ENCODE measurements at places on chromosomes 13 and 19.

GRCh38 chr13:57629821-57630235 is 1.7 kb upstream of the PCDH17 start:
- peak; percentile 87 for DNase-seq

GRCh38 chr13:43516401-43516833 is 270.4 kb downstream of the ENOX1 start:
- no peak for DNase-seq

- DNase-seq: no peak
Observed at GRCh38 chr19:20453425-20453935, 112.1 kb downstream of the ZNF737 start.

DNA sequence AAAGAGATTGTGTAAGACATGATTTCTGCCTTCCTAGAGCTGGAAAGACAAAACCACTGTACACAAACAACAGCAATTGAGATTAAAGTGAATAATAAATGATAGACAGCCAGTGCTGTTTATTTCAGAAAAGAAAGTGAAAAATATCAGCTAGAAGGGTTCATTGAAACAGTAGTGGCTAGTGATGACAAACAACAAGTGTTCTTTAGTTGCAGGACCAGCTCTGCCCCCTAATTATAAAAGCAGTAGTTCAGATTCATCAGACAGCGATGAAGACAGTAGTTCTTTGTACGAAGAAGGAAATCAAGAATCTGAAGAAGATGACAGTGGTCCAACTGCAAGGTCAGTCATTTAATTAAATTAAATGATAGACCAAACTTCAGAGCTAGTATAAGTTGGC is 14.8 kb downstream of the GPALPP1 start:
- DNase-seq: no peak

- no peak for DNase-seq
Observed at GRCh38 chr19:39446365-39447084, 1.1 kb downstream of the SUPT5H start.

GRCh38 chr19:47357788-47358680 is 8.9 kb downstream of the DHX34 start:
- DNase-seq: peak; percentile 53

- DNase-seq: no peak
Observed at GRCh38 chr19:14152713-14153112, 16.3 kb upstream of the ASF1B start.

GRCh38 chr13:43230989-43231388 is 207.6 kb downstream of the DNAJC15 start:
- no peak for DNase-seq

DNA sequence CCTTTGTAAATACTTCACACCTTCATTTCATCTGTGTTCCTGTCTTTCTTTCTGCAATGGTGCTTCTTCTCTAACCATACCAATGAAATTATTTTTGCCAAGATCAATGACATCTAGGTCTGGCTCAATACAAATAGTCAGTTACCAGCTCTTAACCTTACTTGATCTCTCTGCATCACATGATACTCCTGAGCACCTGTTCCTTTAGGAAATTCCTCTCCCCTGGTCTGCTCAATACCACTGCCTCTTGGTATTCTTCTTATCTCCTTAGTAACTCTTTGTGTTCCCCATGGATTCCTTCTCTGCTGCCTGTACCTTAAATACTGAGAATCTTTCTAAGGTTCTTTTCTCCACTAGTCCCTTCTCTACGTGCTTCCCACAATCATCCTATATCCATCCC is 25.9 kb downstream of the SOHLH2 start:
- no peak for DNase-seq

- no peak for DNase-seq
Observed at GRCh38 chr13:75196147-75196837, 285.7 kb downstream of the TBC1D4 start.

DNA sequence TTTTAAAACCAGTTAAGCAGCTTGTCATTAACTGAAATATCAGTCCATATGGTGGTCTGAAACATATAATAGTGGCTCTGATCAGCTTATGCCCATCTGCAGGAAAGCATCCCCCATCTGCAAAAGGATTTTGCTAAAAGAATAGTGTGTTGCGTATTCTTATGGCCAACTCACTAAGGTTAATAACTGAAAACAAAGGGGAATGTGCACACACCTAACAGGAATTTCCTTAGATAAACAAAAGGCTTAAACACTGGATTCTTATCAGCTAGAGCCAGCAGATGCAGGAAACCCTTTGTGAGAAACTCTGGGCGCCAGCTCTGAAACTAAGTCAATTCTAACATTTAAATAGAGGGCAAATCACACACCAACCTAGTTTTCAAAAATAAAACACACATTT is 22.1 kb downstream of the VPS36 start:
- no peak for DNase-seq

DNA sequence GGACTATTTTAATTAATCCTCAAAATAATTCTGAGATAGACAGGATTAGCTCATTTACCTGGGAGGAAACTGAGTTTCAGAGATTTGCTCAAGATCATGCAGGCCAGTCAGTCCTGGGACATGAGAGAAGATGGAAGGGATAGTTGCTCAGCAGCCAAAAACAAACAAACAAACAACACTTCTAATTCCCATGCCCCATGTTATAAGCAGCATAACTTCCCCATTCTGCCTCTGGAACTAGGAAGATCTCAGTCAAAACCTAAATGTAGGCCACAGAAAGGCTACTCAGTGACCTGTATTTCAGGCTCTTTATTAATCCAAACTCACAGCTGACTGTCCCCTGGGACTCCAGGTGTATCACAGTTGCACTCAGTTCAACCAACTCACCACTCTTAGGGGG is 489.2 kb upstream of the NBEA start:
- no peak for DNase-seq

DNA sequence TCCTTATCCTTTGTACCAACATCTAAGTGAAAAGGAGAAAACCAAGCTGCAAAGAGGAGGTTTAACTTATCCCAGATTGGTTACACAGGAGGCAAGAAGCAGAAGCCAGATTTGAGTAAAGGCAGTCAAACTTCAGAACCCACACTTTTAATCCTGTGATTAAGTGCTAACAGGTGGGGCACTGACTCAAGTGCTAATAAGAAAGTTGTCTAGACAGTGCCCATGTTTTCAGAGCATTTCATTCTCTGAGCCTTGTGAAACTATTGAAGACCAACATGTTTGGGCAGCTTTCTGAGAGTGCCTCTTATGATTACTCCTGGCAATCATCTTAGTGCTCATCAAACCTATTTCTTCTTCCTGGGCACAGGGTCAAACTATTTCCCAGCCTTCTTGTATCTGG is 380.8 kb downstream of the KCNRG start:
- no peak for DNase-seq

GRCh38 chr19:3695986-3696659 is 4.1 kb downstream of the PIP5K1C start:
- DNase-seq: no peak

DNA sequence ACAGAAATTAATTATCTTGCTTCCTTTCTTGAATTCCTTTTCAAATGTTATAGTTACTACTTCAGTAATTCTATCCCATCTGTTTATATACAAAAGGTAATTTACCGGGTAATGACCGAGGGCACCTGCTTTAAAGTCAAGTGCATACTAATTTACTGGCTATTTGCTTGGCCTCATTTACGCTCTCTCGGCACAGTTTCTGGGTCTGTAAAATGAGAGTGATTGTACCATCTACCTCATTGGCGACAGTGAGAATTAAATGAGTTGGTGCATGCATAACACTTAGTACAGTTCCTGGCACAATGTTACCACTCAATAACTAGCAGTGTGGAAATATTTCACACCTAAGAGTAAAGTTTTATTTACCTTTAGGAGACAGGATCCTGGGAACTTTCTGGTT is 111.6 kb downstream of the GGACT start:
- no peak for DNase-seq

DNA sequence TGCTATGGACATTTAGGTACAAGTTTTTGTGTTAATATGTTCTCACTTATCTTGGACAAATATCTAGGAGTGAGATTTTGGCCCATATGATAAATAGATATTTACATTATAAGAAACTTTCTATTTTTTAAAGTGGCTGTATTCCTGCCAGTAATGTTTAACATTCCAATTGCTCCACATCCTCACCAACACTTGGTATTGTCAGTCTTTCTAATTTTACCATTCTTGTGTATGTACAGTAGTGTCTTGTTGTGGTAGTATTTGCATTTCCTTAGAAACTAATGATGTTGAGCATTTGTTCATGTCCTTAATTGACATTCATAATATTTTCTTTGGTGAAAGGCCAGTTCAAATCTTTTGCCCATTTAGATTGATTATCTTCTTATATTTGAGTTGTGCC is 171.4 kb upstream of the TSHZ3 start:
- no peak for DNase-seq

GRCh38 chr13:33257841-33258807 is 27.4 kb downstream of the STARD13 start:
- no peak for DNase-seq

DNA sequence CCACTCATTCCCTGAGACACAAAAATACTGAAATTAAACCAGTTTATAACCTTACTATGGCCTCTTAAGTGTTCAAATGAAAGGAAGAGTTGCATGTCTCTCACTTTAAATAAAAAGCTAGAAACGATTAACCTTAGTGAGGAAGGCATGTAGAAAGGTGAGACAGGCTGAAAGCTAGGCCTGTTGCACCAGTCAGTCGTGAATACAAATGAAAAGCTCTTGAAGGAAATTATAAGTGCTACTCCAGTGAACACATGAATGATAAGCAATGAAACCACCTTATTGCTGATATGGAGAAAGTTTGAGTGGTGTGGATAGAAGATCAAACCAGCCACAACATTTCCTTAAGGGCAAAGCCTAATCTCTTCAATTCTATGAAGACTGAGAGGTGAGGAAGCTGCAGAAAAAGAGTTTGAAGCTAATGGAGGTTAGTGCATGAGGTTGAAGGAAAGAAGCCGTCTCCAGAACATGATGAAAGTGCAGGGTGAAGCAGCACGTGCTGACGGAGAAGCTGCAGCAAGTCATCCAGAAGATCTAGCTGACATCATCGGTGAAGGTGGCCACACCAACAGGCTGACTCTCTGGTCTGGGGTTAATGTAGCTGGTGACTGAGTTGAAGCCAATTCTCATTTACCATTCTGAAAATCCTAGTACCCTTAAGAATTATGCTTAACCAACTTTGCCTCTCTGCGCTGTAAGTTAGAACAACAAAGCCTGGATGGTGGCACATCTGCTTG is 94.5 kb upstream of the TEX29 start:
- DNase-seq: no peak

GRCh38 chr19:5142725-5143097 is 173.8 kb downstream of the KDM4B start:
- DNase-seq: peak; percentile 27

DNA sequence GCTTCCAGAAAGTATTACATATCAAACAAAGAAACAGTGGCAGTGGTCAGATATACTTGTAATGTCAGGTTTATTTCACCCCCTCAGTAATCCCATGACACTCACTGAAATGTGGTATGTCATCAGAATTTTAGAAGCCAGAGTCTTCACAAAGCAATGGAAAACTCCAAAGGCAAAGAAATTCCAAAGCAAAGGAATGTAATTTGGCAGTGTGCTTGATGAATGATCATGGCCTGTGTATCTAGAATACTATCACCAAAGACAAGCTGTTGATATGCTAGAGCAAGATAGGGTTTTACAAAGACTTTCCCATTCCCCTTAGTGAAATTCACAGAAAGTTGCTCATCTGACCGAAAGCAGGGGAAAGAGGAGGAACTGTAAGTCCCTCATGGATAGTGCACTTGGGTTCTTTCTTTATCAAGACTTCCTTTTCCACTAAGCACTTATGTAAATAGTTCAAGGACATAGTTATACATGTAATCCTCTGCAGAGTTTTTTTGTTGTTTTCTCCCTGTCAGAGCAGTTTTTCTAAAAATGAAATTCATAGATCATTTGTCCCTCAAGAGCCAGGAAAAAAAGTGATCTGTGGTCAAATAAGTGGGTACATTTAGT is 243.4 kb downstream of the NHLRC3 start:
- DNase-seq: no peak

- no peak for DNase-seq
Observed at GRCh38 chr13:110639935-110640334, 24.6 kb downstream of the NAXD start.

DNA sequence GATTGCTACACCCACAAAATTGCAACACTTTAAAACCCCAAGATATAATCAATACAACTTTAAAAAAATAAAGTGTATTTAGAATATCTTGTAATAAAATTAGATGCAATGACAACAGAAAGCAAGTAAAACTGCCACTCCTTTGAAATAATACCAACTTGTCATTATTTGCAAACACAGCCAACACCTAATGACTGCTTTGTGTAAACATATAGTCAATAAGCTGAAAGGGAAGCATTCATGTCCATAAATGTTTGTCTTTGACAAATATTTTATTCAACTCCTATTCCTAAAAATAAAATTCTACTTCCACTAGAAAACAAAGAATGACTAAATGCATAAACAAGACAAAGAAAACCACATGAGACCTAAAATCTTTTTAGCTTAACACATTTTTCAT is 6.6 kb downstream of the SMAD9 start:
- no peak for DNase-seq

GRCh38 chr19:49594157-49594992 is 3.4 kb downstream of the PRR12 start:
- DNase-seq: no peak

GRCh38 chr19:18589380-18590272 is 1.0 kb downstream of the REX1BD start:
- peak; percentile 87 for DNase-seq

DNA sequence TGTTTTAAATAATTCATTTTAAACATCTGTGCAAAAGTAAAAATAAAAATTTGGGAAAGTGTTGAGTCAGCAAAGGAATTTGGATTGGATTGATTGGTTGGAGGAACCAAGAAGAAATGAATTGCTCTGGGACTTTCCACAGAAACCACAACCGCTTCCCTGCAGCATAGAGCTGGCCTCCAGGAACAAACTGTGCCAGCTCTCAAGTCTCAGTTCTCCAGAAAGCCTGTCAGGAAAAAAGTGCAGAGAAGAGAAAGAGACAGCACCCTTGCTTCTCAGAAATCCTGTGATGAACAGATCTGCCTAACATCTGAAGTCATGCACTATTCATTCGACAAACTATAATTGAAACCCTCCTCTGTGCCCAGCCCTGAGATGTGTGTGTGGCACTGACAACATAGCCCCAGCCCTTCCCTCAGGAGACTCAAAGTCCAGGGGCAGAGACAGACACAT is 14.8 kb downstream of the LYPD3 start:
- no peak for DNase-seq

GRCh38 chr19:41195675-41196497 is 2.9 kb downstream of the CYP2S1 start:
- DNase-seq: no peak

GRCh38 chr19:44943801-44944249 is 1.8 kb downstream of the APOC4 start:
- DNase-seq: no peak

- DNase-seq: no peak
Observed at GRCh38 chr19:8451885-8452284, 7.1 kb downstream of the HNRNPM start.

DNA sequence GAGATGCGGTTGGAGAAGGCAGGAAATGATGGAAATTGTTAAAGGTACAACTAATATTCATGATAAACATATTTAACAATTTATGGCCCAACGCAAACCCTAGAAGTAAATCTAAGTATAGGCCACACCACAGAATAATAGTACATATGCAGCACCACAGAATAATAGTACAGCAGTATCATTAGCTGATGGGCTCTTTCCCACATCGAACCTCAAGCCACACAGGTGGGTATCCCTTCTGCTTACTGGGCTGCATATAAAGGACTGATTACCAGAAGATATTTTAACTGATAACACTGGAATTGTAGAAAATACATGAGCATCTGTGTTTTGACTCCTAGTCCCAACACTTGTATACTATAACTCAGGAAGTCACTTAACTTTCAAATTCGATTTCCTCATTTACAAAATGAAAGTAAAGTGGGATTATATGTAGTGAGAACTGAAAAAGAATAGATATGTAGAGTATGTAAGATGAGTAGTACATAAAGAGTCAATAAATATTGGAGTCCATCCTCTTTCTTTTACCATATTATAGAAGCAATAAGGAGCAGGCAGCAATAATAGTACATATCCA is 91.5 kb downstream of the TSC22D1 start:
- DNase-seq: no peak
